Activated CD4-positive, alpha-beta memory T cell treated with anti-CD3 and anti-CD28 coated beads for 36 hours (primary cell): ENCODE measurements at places on chromosomes 16 and 17.

DNA sequence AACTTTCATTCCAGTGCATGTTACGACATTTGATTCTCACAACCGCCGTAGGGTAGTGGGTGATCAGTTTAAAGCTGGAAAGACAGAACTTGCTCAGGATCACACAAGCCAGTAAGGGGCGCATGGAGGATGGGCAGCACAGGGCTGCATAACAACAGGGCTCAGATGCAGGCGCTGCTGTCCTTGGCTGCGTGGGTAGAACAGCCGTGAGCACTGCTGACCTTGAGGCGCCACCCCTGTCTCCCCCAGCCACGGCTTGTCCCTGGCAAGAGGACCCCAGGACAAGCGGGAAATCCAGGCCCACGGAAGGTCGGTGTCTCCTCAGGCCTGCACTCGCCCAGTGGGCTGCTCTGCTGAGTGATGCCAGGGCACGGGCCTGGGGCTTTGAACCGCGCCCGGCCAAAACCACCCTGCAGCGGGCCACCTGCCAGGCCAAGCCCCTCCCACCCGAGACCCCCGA is 84.7 kb downstream of the LMF1 start:
- no peaks in the 10 kb centered on the region for H3K36me3 ChIP-seq
- no peaks in the 10 kb centered on the region for H3K4me1 ChIP-seq
- no peaks in the 10 kb centered on the region for H3K27me3 ChIP-seq

DNA sequence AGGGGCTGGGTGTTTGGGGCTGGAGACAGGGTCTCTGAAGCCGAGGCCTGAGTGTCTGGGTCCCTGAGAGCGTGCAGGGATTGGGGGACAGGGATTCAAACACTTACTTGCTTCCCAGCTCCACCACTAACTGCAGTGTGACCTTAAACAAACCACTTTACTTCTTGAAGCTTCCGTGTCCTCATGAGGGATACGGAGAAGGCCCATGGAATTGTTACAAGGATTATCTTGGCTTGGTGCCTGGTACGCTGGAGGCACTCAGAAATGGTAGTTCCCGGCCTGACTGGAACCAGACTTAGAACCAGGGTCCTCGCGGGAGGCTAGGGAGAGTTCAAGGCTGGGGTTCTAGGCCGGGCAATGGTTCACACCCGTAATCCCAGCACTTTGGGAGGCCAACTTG is 2.9 kb upstream of the CXCL16 start:
- peaks cover 17% of the 10 kb centered on the region for H3K4me1 ChIP-seq
- DNase-seq: no peak
- H3K36me3 ChIP-seq: no peaks in the 10 kb centered on the region
- H3K27me3 ChIP-seq: peaks cover 6% of the 10 kb centered on the region
- no peak overlapping the region for H3K27ac ChIP-seq

DNA sequence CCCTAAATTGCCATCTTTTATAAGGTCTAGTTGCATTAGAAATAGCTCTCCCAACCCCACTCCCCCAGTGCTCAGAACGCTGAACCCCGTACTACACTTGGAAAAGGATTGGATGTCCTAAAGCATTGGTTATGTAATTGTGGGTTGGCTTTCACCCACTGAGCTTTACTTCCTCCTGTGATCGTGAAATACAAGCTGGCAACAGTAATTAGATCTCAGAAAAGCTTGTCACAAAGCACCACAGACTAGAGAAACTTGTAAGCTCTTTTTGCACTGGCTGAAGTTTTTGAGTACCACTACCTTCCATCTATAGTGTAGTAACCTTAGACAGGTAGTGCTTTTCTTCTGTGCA is 54.4 kb downstream of the SIAH1 start:
- no peaks in the 10 kb centered on the region for H3K4me1 ChIP-seq
- no peak overlapping the region for H3K27ac ChIP-seq
- no peaks in the 10 kb centered on the region for H3K27me3 ChIP-seq
- H3K36me3 ChIP-seq: peaks cover 11% of the 10 kb centered on the region
- no peak overlapping the region for H3K4me3 ChIP-seq

DNA sequence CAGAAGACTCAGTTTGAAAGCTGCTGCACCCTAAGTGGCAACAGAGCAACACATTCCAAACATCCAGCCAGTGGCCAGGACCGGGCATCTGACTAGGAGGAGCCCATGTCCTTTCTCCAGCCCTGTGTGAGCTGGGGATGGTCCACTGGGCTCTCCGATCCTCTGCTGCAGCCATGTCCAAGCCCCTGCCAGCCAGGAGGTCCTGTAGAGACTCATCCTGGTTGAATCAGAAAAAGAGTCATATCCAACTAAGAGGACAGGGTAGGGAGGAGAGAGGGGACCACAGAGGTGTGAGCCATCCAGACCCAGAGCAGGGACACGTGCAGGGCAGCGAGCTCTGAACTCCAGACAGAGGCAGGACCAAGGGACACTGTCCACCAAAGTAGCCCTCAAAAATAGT is 163.0 kb upstream of the CDH5 start:
- H3K27ac ChIP-seq: no peak overlapping the region
- no peaks in the 10 kb centered on the region for H3K4me1 ChIP-seq
- no peak overlapping the region for H3K4me3 ChIP-seq
